IMR-90 (cell line): ENCODE measurements at places on chromosomes 16 and 17. TPM values are rescaled to one million over a fixed set of nuclear protein-coding genes. Genes with fewer than 3 reads are reported as not detected.

DHRS11 gene
- total RNA-seq: 4.7 and 7.0 TPM in 2 replicates

NTN1 gene
- total RNA-seq: under 0.01 TPM in 1 of 2 replicates, not detected in the other

RNF43 gene
- under 0.01 TPM in 2 replicates for total RNA-seq

DBNDD1 gene
- 3.1 and 3.4 TPM in 2 replicates for total RNA-seq

GFAP gene
- 0.18 TPM in 1 of 2 replicates, not detected in the other for total RNA-seq

ACSM2A gene
- not detected in 2 replicates for total RNA-seq
